Cerebellar nuclear complex (tissue), 1 donor: ENCODE measurements at places on chromosomes 2 and 18.

- no peak for DNase-seq
These were observed 13.0 kb downstream of the ATIC start for GRCh38 chr2:215324811-215325210.

DNA sequence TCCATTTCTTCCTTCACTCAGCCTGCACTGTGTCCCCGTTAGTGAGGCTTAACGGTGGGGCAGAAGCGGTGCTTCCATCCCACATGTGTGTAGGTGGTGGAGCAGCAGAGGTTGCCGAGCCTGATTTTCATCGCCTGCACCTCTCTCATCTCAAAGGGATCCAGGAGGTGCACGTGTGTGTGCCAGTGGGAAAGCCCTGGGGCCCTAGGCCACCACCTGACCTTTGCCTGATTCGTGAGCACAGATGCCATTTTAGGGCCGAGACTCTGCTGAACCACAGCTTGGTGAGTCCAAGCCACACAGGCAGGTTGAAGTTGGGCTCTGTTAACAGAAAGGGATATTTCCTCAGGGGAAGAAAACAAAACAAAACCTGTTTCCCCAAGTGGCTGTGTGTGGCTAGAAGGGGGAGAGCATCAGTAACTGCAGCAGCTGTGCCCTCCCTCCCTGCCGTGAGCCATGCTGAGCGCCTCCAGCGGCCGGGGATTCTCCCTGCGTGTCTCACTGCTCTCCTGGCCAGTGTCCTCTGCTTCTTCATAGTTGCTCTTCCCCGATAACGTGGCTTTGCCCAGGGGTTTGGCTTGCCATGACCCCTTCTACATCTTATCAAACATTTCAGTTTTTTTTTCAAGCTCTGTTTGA is 81.5 kb downstream of the MAPRE2 start:
- no peak for DNase-seq

GRCh38 chr2:60499651-60500265 is 53.7 kb downstream of the BCL11A start:
- no peak for DNase-seq

DNA sequence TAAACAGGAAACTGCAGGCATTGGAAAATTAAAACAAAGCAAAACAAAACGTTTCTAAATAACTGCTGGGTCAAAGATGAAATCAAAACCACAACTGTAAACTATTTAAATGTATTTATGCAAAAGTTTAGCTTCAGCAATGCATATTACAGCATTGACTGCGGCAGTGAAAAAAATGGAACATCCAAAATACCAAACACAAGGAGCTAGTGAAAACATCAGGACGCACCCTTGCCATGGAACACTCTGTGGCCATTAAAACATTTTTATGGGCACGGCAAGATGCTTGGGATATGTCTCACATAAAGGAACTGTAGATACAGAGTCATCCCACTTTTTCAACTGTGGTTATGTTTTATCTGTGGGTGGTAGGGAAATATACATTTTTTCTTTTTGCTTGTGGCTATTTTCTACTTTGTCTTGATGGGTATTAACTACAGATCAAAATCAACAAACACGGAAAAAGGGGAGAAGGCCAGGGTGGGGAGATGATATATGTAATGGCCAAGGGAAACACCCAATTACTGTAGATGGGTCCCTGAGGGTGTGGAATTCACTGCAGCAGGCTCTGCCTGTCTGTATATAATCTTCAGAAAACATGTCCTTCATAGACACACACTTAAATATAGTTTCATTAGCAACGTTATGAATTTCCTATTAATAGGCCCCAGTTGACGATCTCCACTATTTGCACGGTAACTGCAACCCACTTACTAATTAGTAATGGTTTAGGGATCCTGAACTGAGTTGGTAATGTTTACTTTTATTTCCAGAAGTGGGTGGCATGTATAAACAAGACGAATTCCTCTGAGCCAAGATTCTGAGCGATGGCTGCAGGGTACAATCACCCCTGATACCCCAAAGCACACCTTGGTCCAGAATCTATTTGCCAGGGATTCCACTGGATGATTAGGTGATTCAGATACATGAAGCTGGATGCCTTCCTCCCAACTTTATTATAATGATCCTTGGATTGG is 110.5 kb downstream of the ACKR3 start:
- no peak for DNase-seq

GRCh38 chr2:26890341-26891000 is 42.5 kb downstream of the DPYSL5 start:
- DNase-seq = no peak

GRCh38 chr2:130374587-130375290 is 18.9 kb downstream of the PTPN18 start:
- DNase-seq = no peak

GRCh38 chr2:85772019-85772745 is 18.4 kb downstream of the ATOH8 start:
- DNase-seq = peak; percentile 83

- no peak for DNase-seq
These were observed 130.4 kb upstream of the CYP26B1 start for GRCh38 chr2:72278046-72278445.
